ENCODE measurements at places on chromosomes 2 and 18.
A peak's percentile ranks its signal among the peaks of the same experiment; 100 is the strongest.

- no peak for DNase-seq
These were observed 70.4 kb downstream of the APLF start for GRCh38 chr2:68537809-68538208.

DNA sequence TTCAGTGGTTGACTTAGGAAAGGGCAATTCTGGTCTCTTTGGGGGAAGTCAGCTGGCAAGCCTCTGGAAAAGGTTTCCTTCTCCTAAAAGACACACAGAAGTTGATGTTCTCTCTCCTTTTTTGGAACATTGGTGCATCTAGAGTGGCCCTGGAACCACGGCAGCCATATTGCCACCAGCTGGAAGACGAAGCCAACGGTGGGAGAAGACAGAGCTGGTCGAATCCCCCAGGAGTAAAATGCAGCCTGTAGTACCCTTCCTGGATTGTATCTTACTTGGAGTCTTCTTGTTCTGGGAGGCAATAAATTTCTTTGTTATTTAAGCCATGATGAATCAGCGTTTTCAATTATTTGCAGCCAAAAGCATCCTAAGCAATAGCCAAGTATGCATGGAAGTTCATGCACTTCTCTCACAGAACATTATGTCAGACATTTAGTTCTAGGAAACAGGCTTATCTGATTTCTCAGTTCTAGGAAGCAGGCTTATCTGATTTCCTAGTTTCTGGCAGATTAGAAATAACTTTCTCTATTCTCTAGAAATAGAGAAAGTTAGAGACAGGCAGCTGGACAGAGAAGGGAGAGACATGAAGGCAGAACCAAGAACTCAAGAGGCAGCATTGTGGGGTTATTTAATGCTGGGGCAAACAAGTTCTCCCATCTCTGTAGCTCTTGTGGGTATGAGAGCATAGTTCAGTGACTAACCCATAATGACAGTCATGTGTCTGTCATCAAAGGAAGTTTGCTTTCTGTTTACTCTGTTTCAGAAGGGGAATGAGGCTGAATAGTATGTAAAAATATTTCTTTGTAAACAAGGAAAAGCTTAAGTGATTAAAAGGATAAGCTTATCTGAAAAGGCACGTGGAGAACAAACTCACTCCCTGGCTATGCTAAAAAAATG is 40.5 kb upstream of the NABP1 start:
- peak; percentile 92 for DNase-seq

DNA sequence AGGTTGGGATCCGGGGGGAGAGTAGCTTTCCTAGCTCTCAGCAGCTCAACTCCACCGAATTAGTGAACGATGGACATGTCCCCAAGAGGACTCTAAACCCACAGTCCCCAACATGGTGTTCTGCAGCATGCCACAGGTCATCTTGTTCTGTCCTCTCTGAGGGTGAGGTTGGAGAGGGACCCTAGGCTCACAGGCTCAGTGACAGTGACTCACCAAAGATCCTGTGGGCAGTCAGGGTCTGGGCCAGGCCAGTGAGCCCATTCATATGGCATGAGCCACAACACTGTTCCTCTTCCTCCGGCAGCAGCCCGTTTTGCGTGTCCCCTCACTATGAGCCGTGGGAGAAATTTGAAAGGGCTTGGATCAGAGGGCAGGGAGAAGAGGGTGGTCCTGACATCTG is 2.8 kb upstream of the SLC20A1 start:
- no peak for DNase-seq

GRCh38 chr18:77949355-77949973 is 699.8 kb downstream of the GALR1 start:
- no peak for DNase-seq

DNA sequence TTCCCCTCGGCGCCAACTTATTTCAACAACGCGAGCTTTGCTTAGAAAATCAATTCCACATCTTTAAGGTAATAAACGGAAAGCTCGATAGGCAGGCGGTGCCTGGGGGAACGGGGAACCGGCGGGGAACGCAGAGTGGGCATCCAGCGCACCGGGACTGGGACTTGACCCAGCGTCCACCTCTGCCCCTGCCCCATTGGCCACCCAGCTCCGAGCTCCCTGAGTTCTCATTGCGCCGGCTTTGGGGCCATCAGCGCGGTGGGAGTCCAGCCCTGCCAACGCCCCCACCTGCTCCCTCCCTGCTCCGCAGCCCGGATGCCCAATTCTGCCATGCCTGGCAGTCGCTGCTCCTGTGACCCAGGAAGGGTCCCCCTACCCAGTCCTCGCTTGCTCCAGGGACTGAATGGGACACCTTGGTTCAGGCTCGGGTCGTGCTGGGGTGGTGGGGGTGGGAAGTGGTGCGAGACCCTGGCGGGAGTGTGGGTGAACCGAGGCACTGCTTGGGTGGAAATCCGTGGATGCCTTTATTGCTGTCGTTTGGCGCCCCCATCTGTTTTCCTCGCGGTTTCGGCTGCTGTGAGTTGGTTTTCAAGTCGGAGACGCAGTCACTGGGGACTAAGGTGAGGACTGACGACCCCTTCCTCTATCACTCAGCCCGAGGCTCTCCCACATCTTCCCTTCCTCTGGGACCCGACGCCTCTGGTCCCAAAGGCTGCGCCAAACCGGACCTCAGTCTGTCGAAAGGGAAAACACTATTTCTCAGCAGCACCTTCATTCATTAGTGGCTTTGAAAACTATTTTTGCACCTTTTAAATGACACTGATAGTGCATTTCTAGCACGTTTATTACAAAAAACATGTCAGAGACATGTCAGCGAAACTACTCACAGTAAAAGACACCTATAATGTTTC is 2.4 kb upstream of the EVX2 start:
- no peak for DNase-seq

DNA sequence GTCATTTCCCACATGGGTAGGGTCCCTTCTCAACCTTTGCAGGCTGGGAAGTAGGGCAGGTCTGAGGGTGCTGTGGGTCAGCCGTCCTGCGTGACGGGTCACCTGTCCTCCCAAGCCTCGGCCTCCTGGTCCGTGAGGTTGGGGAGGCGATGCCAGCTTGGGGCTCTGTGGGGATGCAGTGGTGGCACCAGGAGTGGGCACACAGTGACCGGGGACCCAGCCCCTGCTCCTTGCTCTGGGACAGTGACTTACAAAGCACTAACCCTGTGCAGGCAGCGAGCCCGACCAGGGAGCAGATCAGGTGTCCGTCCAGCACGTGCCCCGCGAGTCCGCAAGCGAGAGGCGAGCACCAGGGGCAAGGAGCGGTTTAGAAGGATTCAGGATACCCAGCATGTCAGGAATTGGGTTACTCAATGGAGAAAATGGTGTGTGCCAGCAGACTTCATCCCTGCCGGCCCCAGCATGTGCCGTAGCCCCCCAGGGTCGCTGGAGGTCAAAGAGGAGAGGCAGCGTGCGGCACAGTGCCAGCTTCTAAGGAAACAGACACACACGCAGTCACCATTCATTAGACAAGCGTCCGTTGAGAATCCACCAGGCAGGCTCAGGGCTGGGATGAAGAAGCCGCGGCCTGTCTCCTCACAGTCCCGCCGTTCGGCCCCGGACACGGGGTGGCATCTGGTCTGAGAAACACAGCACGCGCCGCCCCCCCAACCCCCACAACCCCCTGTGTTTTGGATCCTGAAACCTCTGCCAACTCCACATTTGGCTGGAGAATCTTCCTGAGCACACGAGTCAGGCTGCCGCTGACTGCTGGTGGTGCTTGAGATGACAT is 11.7 kb downstream of the COLEC11 start:
- DNase-seq, result no peak

DNA sequence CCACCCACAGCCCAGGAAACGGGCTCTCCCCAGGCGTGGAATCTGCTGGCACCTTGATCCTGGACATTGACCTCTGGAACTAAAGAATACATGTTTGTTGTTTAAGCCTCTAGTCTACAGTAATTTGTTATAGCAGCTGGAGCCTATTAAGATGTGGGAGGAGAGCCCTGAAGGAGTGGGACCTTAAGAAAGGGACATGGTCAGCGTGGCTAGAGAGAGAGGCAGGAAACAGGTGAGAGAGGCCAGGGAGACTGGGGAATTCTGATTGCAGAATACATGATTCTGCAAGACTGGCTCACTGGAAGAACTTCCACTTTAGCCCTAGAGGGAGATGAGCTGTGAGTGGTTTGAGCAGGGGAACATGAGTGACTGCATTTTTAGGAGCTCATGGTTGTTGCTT is 83.2 kb downstream of the CD8B2 start:
- no peak for DNase-seq

- no peak for DNase-seq
These were observed 38.7 kb upstream of the MEX3C start for GRCh38 chr18:51236225-51236624.

DNA sequence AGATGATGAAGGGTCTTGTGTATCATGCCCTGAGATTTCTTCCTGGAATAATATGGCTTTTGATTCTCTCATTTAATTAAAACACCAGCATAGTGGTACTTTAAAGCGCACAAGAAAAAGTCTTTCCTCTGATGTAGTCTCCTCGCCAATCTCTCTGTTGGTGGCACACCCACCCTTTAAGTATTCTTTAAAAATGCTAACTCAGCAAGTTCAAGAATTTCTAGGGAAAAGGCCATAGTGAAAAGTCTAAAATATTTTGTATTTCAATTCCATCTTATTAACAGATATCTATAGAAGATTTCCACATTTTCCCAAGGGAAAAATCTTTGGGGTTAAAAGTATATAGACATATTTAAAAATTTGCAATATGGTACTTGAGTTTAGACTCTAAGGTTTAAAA is 34.7 kb downstream of the ACMSD start:
- no peak for DNase-seq

GRCh38 chr2:119174993-119175347 is 16.4 kb upstream of the C1QL2 start:
- DNase-seq, result no peak

- no peak for DNase-seq
These were observed 23.5 kb upstream of the RHOB start for GRCh38 chr2:20423359-20423758.

DNA sequence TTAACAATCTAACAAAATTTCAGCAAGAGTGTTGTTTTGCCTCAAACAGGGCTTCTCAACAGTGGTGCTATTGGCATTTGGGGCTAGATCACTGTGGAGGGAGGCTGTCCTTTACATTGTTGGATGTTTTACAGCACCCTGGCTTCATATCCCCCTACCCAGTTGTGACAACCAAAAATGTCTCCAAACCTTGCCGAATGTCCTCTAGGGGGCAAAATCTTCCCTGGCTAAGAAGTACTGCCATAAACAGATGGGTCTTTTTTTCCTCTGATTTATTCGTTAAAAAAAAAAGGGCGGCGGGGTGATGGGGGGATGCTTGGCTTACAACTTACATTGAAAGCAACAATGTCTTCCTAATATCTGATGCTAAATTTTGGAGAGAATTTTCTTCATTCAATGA is 207.6 kb upstream of the CCDC150 start:
- no peak for DNase-seq

DNA sequence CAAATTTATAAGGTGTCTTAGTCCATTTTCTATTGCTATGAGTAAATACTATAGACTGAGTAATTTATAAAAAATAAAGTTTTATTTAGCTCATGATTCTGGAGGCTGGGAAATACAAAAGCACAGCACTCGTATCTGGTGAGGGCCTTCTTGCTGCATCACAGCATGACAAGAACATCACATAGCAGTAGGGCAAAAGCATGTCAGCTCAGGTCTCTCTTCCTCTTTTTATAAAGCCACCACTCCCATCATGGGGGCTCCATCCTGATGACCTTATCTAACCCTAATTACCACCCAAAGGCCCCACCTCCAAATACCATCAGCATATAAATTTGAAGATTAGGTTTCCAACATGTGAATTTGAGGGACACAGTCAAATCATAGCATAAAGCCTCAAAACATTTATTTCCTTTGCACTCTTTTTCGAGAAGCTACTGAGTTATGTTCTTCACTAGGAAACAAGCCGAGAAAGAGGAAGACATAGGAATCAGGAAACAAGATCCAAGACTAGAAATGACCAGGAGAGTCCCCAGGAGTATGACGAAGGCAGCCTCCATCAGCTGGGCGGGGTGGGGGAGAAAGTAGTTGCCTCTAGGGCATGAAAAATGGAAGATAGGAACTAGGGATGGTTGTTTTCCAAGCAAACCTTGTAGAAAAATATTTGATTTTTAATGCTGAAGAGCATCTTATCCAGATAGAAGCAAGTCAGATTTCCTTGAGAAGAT is 24.1 kb upstream of the NABP1 start:
- DNase-seq, result no peak

- DNase-seq, result no peak
These were observed 22.8 kb downstream of the COL6A3 start for GRCh38 chr2:237391140-237391539.

DNA sequence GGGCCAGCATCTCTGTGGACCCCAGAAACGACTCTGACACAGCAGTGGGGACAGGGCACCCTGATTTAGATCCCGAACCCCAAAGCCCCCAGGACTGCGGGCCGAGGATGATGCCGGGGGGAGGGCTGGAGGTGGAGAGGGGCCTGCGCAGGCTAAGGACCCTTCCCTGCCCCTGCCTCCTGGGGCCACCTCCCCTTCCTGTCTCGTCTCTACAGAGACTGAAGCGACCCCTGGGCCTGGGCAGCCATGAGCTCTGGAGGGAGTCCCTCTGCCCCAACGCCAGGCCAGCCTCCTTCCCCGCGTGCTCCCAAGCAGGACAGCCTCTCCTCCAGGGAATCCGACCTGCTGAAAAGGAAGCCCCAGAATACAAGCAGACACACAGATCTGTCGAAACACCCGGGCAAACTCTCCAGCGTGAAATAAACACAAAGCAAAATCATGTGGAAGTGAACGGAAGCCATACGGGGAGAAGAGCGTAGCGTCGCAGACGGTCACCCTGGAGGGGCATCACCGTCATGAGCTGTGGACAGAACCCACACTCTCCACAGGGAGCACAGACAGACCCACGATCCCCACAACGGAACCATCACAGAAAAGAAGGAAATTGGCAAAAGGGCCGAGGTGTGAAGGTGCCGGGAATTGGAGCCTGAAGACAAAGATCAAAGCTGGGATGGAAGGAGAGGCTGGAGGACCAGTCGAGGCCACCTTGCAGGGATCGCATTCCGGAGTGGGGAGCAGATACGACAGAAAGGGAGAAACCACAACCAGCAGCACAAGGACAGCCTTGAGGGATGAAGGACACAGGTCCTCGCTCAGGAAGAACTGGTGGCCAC is 51.0 kb upstream of the CTDP1 start:
- DNase-seq, result no peak

DNA sequence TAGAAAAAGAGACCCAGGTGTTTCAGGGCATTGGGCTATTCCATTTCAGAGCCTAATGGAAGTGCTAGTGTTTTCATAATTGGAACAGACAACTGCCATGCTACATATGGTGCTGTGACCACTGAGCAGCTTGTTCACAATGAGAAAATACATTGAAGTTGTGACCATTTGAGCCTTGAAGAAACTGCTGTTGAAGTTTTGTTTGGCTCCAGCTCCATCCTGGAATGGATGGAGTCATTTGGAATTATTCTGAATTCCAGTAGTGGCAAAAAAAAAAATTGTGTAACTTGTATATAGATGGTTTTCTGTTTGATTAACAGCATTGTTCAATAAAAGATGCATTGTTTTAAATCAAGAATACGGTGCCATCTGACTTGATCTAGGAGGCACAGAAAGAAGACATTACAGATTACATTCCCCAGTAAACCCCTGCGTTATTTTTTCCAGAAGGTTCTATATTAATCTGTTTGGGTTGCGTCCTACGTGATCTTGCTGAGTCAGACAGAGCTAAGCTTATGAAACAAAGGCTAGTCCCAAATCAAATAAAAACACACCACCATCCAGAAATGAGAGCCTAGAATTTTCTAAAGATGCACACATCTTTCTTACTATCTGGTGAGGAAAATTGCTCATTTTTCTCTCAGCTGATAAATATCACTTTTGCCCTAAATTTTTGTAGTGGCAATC is 19.2 kb downstream of the FMNL2 start:
- DNase-seq, result no peak

- DNase-seq, result no peak
These were observed 49.1 kb downstream of the KCNF1 start for GRCh38 chr2:10960606-10961489.

- DNase-seq, result no peak
These were observed 149.2 kb downstream of the TWIST2 start for GRCh38 chr2:238997137-238997390.

Measured in CD4-positive, alpha-beta T cell treated with Interleukin-2 at 100 ng/mL for 4 hours (primary cell).